Activated T-cell treated with anti-CD3 and anti-CD28 coated beads, Interleukin-2, amount 50 U/mL, for 72 hours (primary cell): ENCODE measurements at places on chromosomes 12 and 14. TPM values are rescaled to one million over a fixed set of nuclear protein-coding genes. Genes with fewer than 3 reads are reported as not detected.
A peak's percentile ranks its signal among the peaks of the same experiment; 100 is the strongest.

GRCh38 chr14:53796734-53797133 lies 159.9 kb downstream of the BMP4 start:
- H3K27ac ChIP-seq, result no peak overlapping the region
- no peak overlapping the region for H3K4me3 ChIP-seq
- no peaks in the 10 kb centered on the region for H3K27me3 ChIP-seq
- no peaks in the 10 kb centered on the region for H3K4me1 ChIP-seq

DNA sequence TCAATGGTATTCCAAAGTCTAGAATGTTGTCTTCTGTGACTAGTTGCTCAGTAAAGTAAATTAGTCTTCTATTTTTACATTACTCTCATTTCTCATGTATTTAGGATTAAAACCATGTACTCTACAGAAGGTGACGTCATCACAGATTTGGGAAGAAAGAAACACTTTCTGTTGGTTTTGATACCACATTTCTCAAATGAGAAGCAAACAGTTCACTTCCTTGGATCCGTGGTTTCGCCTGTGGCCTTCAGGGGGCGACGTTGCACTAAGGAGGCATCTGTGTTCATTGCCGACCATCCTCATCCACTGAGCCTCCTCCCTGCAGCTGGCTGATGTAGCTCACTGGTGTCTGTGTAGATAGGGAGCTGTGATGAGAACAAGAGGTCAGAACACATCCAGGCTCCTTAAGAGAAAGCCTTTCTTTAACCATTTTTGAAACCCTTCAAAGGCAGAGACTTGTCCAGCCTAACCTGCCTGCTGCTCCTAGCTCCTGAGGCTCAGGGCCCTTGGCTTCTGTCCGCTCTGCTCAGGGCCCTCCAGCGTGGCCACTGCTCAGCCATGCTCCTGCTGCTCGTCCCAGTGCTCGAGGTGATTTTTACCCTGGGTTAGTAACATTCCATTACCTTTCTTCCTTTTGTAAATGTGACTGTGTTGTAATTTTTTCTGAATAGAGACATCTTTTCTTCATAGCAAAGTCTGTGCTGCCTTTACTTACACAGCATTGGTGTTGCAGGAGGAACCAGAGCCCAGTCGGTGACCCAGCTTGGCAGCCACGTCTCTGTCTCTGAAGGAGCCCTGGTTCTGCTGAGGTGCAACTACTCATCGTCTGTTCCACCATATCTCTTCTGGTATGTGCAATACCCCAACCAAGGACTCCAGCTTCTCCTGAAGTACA lies 220.6 kb upstream of the OR4E1 start:
- H3K27me3 ChIP-seq, result no peaks in the 10 kb centered on the region
- H3K4me3 ChIP-seq, result peak overlapping the region; percentile 83
- peak overlapping the region; percentile 85 for H3K27ac ChIP-seq
- peak; percentile 61 for DNase-seq
- no peaks in the 10 kb centered on the region for H3K36me3 ChIP-seq
- peaks cover 16% of the 10 kb centered on the region for H3K4me1 ChIP-seq

DNA sequence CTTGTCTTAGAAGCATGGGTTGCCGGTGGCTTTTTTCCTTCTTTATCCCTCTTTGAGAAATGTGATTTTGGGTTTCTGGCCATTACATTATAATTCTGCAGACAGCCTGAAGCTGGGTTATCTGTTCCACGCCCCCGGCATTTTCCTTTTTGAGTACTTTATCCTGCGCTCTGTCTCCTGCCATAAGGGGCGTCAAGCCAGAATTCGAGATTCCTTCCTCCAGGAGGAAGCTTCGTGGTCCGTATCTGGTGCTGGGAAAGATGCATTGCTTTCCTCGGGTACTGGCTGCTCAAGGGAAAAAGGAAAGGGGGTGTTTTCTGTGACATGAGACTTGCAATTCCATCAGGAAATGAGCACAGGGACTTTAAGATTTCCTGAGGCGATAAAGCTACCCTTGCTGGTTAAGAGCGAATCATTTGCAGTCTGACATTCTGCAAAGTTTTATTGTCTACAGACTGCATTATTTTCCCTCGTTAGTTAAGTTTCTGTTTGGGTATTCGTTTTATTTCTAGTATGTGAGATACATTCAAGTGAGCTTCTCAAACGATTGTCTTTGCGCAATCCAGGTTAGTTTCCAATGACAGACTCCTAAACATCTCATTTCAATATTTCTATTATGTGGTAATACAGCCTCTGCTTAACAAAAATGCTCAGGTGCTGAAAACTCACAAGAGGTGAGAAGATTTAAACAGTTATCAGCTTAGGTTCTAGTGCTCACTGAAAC lies 694 bp downstream of the AKAP5 start:
- H3K4me3 ChIP-seq, result peak overlapping the region; percentile 90
- peak overlapping the region; percentile 53 for H3K27ac ChIP-seq
- H3K27me3 ChIP-seq, result no peaks in the 10 kb centered on the region
- H3K36me3 ChIP-seq, result peaks cover under 1% of the 10 kb centered on the region
- H3K4me1 ChIP-seq, result peaks cover 43% of the 10 kb centered on the region

- H3K4me1 ChIP-seq, result no peaks in the 10 kb centered on the region
- no peak overlapping the region for H3K27ac ChIP-seq
- no peak overlapping the region for H3K4me3 ChIP-seq
- DNase-seq, result no peak
Measured at GRCh38 chr12:110750784-110751461, 8.2 kb upstream of the PPP1CC start.

GRCh38 chr12:47184813-47185212 lies 105.1 kb upstream of the AMIGO2 start:
- H3K4me1 ChIP-seq, result peaks cover 53% of the 10 kb centered on the region
- peaks cover 3% of the 10 kb centered on the region for H3K36me3 ChIP-seq
- no peak overlapping the region for H3K27ac ChIP-seq

- no peaks in the 10 kb centered on the region for H3K27me3 ChIP-seq
- peaks cover under 1% of the 10 kb centered on the region for H3K36me3 ChIP-seq
- no peak overlapping the region for H3K4me3 ChIP-seq
- H3K4me1 ChIP-seq, result no peaks in the 10 kb centered on the region
- no peak for DNase-seq
Measured at GRCh38 chr14:60227291-60227690, 21.7 kb upstream of the PPM1A start.

- no peak overlapping the region for H3K27ac ChIP-seq
- DNase-seq, result no peak
- H3K4me3 ChIP-seq, result no peak overlapping the region
- H3K36me3 ChIP-seq, result no peaks in the 10 kb centered on the region
Measured at GRCh38 chr14:56474419-56475022, 105.1 kb upstream of the TMEM260 start.

GRCh38 chr14:22155571-22155970 lies 433.5 kb downstream of the DAD1 start:
- no peak overlapping the region for H3K4me3 ChIP-seq
- no peaks in the 10 kb centered on the region for H3K27me3 ChIP-seq
- H3K36me3 ChIP-seq, result no peaks in the 10 kb centered on the region

DNA sequence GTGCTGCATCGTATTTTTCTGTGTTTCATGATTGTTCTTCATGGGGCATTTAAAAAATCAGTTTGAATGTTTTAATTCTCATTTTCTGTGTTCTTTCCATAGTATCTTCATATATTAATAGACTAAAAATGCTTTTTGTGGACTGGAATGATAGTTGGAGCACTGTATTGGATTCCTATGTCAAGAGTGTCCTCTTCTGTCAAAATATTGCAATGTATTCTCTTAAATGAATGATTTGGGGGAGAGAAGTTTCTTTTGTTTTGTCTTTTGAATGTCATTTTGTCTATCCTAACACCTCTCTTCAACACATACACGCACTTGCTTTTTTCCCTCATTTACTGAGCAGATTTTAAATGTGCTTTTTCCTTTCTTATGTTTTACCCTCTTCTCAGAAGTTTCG lies 4.7 kb upstream of the EIF2S3B start:
- DNase-seq, result no peak
- peaks cover 32% of the 10 kb centered on the region for H3K4me1 ChIP-seq
- H3K27me3 ChIP-seq, result peaks cover 15% of the 10 kb centered on the region
- peak overlapping the region; percentile 24 for H3K4me3 ChIP-seq
- peak overlapping the region; percentile 61 for H3K27ac ChIP-seq
- peaks cover 2% of the 10 kb centered on the region for H3K36me3 ChIP-seq

COX8C gene
- not detected for total RNA-seq

TPPP2 gene
- not detected for total RNA-seq

FBXO34 gene
- 28.8 TPM for total RNA-seq
